ENCODE measurements at places on chromosomes 11 and 22. TPM values are rescaled to one million over a fixed set of nuclear protein-coding genes. Genes with fewer than 3 reads are reported as not detected.
A peak's percentile ranks its signal among the peaks of the same experiment; 100 is the strongest.

Gene CASP12
- not detected for total RNA-seq

Gene IGF2
- 60.2 TPM for total RNA-seq

Gene FGF19
- not detected for total RNA-seq

Gene DENND5A
- total RNA-seq, result 33.9 TPM

Gene OPCML
- total RNA-seq, result 0.07 TPM

Gene SHANK3
- total RNA-seq, result 13.4 TPM

Gene NPAS4
- not detected for total RNA-seq

DNA sequence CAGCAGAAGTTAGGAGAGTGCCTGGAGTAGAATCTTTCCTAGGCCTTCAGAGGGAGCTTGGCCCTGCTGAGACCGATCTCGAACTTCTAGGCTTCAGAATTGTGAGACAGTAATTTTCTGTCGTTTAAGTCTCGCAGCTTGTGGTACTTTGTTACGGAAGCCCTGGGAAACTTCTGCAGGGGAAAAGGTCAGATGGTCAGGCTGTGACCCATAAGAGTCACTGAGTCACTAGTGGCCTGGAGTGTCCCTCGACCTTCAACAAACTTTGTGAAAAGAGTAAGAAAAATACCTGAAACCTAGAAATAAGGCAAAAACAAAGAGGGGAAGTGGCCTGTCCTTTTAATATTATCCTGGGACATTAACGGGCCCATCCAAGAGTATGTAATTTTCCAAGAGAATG lies 34.6 kb downstream of the CSNK2A3 start:
- H3K27me3 ChIP-seq, result no peaks in the 10 kb centered on the region
- no peak overlapping the region for H3K4me3 ChIP-seq
- H3K36me3 ChIP-seq, result no peaks in the 10 kb centered on the region
- H3K4me1 ChIP-seq, result peaks cover 14% of the 10 kb centered on the region
- no peak overlapping the region for H3K27ac ChIP-seq
- DNase-seq, result no peak

- no peak overlapping the region for H3K4me3 ChIP-seq
- H3K36me3 ChIP-seq, result no peaks in the 10 kb centered on the region
- no peaks in the 10 kb centered on the region for H3K27me3 ChIP-seq
- DNase-seq, result no peak
Measured at GRCh38 chr22:29879753-29880152, 3.2 kb upstream of the MTMR3 start.

DNA sequence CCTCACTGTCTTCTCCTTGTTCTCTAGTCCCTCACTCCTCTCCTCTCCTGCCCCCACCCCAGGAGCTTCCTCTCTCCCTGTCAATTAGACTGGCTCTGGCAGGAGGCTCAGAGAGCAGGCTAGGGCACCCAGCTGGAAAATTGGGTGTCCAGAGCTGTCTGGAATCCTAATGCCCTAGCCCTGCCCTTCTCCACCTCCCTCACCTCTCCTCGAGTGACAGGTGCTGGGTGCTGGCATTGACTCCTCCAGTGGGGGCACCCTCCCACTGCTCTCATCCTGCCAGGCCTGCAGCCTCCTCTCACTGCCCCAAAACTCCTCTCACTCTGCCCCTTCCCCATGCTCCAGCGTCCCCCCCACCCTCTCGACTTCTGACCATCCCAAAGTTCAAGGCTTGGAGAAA lies 68.9 kb downstream of the CYTH4 start:
- H3K4me1 ChIP-seq, result no peaks in the 10 kb centered on the region
- H3K36me3 ChIP-seq, result no peaks in the 10 kb centered on the region

GRCh38 chr11:96763244-96763643 lies 373.4 kb downstream of the JRKL start:
- no peaks in the 10 kb centered on the region for H3K36me3 ChIP-seq
- DNase-seq, result no peak
- no peaks in the 10 kb centered on the region for H3K4me1 ChIP-seq

GRCh38 chr11:4072668-4073285 lies 21.8 kb upstream of the RRM1 start:
- peaks cover 32% of the 10 kb centered on the region for H3K4me1 ChIP-seq
- no peaks in the 10 kb centered on the region for H3K27me3 ChIP-seq

DNA sequence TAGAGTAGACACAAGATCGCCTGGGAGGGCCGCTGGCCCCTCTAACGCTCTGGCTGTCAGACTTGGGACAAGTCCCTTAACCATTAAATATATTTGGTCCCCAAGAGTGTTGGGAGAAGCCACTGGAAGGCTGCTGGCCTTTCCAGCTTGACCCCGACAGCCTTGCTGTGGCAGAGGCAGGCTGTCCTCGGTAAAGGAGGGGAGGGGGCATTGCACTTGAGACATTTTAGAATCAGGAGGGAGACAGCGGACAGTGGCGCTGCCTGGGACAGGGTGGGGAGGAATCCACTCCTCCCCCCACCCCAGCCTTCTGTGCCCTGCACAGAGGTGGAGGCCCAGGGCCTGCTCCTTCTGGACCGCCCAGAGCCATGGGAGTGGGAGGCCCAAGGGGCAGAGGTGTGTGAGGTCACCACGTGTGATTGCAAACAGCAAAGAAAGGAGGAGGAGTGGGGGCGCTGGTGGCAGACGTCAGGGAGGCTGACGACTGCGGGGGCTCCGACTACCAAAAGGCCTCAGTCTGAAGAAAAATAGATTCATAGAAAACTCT lies 28.9 kb downstream of the APOL1 start:
- H3K27ac ChIP-seq, result no peak overlapping the region
- DNase-seq, result no peak
- H3K36me3 ChIP-seq, result peaks cover 8% of the 10 kb centered on the region

DNA sequence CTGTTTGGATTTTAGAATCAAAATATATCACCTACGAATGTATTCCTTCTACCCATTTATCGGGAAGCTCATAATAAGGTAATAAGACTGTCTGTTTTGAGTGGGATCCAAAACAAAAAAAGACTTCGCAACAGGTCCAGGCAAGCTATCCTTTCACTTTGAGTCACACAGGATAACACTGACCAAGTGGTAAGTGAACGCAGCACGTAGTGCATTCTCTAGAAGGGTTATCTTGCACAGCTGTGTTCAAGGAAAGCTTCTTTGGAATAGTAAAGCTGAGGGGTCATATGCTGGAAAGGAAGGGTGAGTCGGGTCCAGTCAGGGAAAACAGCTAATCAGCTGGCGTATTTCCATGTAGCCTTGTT lies 22.3 kb upstream of the NRGN start:
- H3K27ac ChIP-seq, result no peak overlapping the region
- no peak for DNase-seq
- H3K36me3 ChIP-seq, result no peaks in the 10 kb centered on the region

GRCh38 chr11:47345890-47346563 lies 6.5 kb downstream of the MYBPC3 start:
- H3K36me3 ChIP-seq, result no peaks in the 10 kb centered on the region
- no peaks in the 10 kb centered on the region for H3K27me3 ChIP-seq
- no peak for DNase-seq
- no peaks in the 10 kb centered on the region for H3K4me1 ChIP-seq
- no peak overlapping the region for H3K27ac ChIP-seq

DNA sequence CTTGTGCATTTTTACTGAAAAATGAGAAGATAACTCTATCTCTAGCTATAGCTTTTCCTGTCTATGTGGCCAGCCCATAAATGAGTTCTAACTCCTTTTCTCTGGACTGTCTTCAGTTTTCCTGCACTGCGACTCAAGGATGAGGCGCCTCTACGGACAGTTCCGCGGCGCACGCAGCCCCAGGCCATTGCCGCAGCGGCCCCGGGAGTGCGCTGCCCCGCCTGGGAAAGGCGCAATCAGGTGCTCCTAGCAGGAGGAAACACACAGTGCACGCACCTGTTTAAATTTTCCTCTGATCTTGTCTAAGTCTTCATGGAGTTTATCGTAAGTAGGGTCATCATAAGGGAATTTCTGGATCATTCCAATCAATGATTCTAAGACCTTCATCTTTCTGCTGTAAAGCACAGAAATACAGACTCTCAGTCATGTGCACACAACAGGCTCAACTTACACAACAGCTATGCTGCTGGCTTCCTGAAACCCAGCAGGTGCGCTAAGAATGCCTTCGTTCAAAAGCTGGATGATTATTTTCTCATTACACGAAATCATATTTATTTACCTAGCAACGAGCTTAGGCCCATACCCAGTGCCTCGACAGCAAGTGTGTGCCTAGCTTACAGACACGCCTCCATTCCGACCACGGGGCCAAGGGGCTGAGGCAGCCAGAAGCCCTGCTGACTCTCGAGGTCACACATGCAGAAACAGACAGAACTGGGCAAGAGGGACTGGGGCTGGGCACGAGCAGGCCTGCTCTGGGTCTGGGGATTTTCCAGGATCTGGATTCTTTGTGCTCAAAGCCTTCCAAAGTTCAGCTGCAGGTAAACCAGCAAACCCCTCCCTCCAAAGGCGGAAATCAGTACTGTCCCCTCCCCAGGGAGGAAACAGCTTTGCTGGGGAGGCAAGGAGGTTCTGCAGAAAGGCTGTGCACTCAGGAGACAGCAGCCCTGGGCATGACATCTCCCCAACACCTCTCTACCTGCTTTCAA lies 7.2 kb downstream of the LTO1 start:
- H3K4me1 ChIP-seq, result peaks cover 13% of the 10 kb centered on the region
- H3K36me3 ChIP-seq, result peaks cover 90% of the 10 kb centered on the region
- no peak overlapping the region for H3K27ac ChIP-seq
- peak; percentile 29 for DNase-seq
- no peaks in the 10 kb centered on the region for H3K27me3 ChIP-seq

- H3K36me3 ChIP-seq, result no peaks in the 10 kb centered on the region
- no peak overlapping the region for H3K27ac ChIP-seq
- no peaks in the 10 kb centered on the region for H3K27me3 ChIP-seq
- DNase-seq, result no peak
Measured at GRCh38 chr11:38131535-38131934, 1533.5 kb upstream of the RAG2 start.

GRCh38 chr22:30247974-30248373 lies 1.4 kb upstream of the LIF start:
- H3K27me3 ChIP-seq, result peaks cover 16% of the 10 kb centered on the region
- H3K4me1 ChIP-seq, result peaks cover 4% of the 10 kb centered on the region
- H3K36me3 ChIP-seq, result no peaks in the 10 kb centered on the region

DNA sequence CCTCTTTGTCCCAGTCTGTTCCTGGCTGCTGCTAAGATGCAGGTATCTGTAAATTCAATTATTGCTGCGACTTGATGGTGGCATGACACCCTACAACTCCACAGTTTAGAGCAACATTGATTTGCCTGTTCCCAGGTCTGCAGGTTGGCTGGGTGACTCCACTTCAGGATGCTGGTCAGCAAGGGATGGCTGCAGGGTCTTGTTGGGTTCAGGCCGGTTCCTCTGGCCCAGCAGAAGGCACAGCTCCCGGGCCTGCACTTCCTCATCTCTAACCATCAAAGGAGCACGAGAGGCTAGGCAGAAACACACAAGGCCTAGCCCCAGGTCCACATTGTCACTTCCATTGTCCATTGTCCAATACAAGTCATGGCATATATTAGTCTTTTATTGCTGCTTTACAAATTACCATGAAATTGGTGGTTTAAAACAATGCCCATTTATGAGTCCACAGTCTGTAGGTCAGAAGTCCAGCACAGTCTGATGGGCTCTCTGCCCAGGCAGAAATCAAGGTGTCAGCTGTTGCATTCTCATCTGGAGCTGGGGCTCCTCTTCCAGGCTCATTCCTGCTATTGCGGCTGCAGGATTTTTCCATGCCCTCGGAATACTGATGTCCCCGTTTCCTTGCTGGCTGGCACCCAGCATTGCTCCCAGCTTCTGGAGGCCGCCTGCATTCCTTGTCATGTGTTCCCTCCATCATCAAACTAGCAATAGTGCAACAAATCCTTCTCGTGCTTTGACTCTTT lies 96.6 kb upstream of the LMO1 start:
- no peak for DNase-seq
- no peaks in the 10 kb centered on the region for H3K36me3 ChIP-seq
- H3K4me1 ChIP-seq, result no peaks in the 10 kb centered on the region

DNA sequence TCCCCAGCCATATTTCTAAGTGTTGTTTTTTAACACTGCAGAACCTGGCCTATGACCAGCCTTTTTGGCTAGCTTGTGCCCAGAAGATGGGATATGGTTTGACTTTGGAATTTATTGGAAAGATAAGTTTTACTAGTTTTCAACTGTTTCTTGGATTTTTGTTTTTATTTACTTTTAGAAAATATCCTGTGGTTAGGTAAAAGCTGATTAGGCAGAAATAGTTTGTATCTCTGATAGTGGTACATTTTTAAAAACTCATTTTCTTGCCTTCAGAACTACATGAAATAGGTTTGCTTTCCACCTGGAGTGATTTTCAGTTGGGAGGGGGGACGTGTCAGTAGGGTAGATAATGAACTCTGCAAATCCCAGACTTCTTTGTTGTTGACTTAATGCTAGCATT lies 91.3 kb upstream of the RASSF10 start:
- H3K36me3 ChIP-seq, result no peaks in the 10 kb centered on the region
- no peak overlapping the region for H3K27ac ChIP-seq
- DNase-seq, result no peak

GRCh38 chr11:111283945-111284481 lies 14.3 kb upstream of the POU2AF3 start:
- H3K27me3 ChIP-seq, result no peaks in the 10 kb centered on the region
- peaks cover 5% of the 10 kb centered on the region for H3K4me1 ChIP-seq
- peak overlapping the region; percentile 17 for H3K4me3 ChIP-seq
- H3K27ac ChIP-seq, result peak overlapping the region; percentile 80
- H3K36me3 ChIP-seq, result no peaks in the 10 kb centered on the region

GRCh38 chr11:2588809-2589537 lies 110.8 kb downstream of the KCNQ1OT1 start:
- H3K4me1 ChIP-seq, result no peaks in the 10 kb centered on the region
- H3K27me3 ChIP-seq, result no peaks in the 10 kb centered on the region
- peak; percentile 7 for DNase-seq

DNA sequence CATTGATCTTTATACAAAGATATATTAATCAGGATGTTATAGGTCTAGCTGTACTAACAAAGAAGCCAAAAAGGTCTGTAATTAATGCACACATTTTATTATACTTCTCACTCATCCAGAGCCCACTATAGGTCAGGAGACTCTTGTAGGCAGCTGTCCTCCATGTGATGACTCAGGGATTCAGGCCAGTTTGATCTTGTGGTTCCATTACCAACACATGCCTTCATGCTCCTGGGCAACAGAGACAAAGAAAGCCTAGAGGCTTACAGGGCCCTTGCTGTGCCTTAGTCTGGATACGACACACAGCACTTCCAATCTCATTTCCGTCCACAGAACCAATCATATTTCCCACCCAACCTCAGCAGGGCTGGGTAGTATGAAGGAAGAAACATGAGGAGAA lies 150.3 kb upstream of the NCAM1 start:
- no peak for DNase-seq
- H3K27ac ChIP-seq, result no peak overlapping the region
- H3K36me3 ChIP-seq, result no peaks in the 10 kb centered on the region
- no peak overlapping the region for H3K4me3 ChIP-seq
- no peaks in the 10 kb centered on the region for H3K4me1 ChIP-seq
